DMS79 treated with DMSO at 0.1 percent for 48 hours (cell line): ENCODE measurements at places on chromosomes 5 and 9.

GRCh38 chr9:33265211-33265865 lies 489 bp downstream of the CHMP5 start:
- DNase-seq = no peak

- no peak for DNase-seq
Observed at GRCh38 chr5:15594977-15595568, 95.1 kb downstream of the FBXL7 start.

DNA sequence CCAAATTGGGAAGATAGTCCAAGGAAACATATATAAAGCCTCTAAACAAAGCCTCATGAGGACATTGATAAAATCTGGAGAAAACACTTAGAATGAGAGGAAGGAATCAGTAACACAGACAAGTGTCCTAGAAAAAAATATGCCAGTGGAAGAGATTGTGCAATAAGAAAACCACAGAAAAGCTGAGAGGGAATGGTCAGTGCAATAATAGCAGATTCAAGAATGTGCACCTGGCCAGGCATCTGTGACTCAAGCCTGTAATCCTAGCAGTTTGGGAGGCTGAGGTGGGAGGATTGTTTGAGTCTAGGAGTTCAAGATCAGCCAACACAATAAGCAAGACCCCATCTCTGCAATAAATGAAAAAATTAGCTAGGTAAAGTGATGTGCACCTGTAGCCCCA lies 691.2 kb upstream of the CDH6 start:
- DNase-seq = no peak

DNA sequence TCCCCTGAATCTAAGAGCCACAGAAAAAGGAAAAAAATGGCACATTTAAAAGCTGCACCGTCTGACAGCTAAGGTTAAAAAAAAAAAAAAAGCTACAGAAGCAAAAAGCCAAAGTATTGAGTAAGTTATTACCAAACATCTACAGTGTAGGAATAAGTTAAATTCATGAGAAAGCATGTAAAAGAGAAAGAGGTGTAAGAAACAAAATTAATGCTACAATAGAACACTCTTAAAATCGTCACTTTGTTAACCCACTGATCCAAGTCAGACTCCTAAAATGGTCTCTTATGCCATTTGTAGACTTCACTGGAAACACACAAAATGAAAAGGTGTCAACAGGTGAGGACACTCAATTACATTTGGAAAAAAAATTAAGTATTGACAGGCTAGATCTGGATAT lies 120.2 kb downstream of the SSBP2 start:
- DNase-seq = no peak

DNA sequence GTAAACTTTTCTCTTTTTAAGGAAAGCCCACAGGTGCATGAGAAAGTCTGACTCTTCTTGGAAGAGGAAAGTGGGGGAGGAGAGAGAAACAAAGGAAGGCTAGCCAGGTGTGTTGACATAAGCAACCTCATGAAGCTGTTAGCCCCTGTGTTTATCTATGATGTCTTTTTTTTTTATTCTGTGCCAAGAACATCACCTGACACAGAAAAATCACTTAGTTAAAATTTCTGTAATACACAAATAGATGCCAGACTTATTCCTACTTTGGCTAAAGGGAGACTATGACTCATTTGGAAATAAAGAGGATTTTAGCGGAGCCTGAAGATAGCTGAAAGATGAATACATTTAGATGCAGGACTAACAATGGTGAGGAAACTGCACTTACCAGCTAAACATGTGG lies 58.3 kb downstream of the BAAT start:
- peak; percentile 4 for DNase-seq

DNA sequence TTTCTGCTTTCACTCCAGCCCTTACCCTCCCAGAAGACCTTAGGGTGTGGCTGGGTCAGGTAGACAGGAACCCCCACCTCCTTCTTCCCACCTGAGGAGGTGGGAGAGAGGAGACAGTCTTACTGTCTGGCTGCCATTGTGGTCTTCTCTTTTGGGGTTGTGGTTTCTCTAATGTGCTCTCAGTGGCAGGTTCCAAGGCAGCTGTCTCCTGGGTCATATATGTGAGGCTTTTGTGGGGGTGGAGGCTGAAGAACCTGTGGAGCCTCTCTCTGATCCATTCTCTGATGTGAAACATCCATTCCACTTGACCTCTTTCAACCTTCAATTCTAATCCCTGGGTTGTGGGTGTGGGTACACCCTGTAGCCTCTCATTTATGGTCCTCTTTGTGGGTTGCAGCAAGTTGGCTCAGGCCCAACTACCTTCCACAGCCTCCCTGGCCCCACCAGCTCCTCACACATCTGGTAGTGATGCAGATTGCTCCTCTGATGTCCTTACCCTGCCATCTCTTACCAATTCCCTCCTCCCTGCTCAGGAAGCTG lies 118.4 kb downstream of the CEP120 start:
- no peak for DNase-seq

DNA sequence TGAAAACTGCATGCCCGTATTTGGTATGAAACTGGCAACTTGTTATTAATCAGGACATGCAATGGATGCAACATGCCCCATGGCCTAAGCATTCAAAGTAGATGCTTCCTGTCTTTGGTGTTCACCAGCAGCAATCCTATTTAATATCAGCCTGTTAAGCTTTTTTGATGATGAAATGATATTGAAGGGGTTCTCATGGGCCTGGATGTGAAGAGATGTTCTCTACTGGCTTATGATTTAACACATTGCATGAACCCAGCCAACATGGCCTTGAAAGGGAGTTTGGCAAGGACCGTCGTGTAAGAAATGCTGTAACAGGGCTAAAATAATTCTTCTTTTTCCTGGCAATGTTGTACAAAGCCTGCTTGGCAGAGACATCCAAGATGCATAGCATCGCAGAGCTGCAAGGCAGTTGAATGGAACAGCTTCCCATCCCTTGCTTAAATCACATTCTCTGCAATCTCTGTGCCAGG lies 111.2 kb downstream of the SMARCA2 start:
- no peak for DNase-seq

DNA sequence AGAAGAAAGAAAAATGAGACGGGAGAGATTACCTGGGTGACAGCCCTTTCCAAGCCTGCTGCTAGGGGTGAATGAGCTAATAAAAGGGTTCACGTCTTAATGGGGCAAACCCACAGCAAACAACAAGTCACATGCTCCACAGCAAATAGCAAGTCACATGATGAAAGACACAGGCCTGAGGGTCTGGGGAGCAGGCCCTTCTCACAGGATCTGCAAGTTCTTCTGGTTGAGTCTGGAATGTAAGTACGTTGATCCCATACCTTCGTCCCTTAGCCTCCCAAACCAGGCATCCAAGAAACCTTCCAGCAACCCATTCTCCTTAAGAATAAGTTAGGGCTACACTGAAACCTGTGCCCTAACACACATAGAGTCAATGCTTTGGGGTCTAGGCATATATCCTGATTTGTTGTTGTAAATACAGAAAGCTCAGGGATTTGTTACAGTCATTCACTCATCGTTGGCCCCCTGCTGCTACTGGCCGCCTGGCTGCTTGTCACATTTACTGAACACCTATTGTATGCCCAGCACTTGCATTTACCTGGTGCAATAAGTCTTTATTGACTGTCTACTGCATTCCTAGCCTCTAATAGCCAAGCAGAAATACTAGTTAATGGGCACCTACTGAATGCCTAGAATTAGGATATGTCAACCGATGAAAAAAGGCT lies 43.3 kb upstream of the MSX2 start:
- DNase-seq = no peak

- no peak for DNase-seq
Observed at GRCh38 chr9:5922192-5922591, 31.5 kb downstream of the MLANA start.

- DNase-seq = peak; percentile 33
Observed at GRCh38 chr9:37747271-37747753, 6.3 kb upstream of the TRMT10B start.

DNA sequence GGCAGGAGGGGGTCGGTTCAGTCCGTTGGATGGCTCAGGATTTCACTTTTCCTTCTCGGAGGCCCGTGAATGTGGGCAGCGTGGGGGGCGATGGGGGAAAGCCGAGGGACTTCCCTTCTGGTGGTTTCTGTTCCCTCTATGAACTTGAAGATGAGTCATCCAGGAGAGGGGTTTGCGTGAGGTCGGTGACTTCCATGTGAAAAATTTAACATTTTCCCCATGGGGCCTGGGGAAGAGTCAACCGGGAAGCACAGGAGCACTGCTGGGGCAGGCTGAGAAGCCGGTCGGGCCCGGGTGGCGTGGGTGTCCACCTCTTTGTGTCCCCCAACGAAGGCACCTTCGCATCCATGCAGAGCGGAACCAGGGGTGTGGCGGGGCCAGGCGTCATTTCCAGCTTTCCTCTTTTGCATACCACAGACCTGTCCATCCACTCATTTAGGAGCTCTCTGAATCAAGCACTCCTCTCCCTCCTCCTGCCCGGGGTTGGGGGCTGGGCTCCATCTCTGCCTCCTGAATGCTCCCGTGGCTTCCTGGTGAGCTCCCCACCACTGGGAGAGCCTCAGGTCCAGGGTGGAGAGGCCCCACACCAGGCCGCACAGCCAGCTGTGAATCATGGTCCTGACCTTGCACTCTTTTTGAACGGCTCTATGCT lies 68.4 kb downstream of the ANKRD33B start:
- no peak for DNase-seq

DNA sequence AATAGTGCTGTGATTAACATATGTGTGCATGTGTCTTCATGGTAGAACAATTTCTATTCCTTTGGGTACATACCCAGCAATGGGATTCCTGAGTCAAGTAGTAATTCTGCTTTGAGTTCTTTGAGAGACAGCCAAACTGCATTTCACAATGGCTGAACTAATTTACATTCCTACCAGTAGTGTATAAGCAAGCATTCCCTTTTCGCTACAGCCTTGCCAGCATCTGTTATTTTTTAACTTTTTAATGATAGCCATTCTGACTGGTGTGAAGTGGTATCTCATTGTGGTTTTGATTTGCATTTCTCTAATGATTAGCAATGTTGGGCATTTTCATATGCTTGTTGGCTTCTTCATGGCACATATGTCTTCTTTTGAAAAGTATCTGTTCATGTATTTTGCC lies 308.5 kb downstream of the ARRDC3 start:
- DNase-seq = no peak

DNA sequence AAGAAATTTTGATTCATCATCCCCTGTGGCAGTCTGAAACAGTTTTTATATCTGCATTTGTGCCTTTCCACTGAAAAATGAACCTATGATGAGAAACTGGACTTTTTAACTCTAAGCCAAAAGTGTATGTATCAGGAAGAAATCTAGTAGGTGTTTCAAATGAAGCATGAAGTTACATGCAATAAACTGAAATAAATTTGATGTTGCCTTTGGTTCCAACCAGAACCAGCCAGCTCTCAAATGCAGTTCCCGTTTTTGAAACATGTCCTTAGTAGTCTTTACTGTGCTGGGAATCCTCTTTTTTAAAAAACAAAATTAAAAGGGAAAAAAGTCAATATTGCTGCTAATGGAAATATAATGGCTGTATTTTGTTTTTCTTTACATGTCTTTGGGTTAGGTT lies 43.9 kb downstream of the HACD4 start:
- no peak for DNase-seq

DNA sequence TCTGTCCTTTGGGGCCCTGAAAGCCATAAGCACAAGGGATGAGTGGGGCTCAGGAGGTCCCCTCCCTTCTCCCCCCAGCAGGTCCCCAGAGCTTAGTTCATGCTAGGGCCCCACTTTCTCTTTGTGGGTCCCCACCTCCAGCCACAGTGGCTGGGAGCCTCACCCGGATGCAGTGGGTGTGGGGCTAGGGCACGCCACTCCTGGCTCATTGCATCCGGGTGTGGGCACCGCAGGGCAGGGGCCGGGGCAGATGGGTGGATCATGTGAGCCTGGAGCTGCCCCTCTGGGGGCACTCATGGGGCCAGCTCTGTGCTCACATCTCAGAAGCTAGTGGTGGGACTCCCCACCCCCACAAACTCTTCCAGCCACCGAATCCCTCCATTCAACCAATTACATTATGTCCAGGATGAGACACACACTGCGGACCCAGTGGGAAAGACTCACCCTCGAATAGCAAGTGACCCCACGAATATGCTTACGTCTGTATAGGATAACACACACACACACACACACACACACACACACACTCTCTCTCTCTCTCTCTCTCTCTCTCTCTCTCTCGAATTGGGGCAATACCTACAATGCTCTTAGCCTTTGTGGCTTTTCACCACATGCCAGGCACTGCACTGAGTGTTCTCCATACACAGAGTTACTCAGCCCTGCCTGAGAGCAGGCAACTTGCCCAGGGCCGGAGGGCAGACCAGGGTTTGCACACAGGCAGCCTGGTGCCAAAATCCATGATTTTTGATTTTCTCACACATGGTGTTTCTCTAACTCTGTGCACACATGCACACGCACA lies 16.8 kb upstream of the PHYKPL start:
- DNase-seq = peak; percentile 29

DNA sequence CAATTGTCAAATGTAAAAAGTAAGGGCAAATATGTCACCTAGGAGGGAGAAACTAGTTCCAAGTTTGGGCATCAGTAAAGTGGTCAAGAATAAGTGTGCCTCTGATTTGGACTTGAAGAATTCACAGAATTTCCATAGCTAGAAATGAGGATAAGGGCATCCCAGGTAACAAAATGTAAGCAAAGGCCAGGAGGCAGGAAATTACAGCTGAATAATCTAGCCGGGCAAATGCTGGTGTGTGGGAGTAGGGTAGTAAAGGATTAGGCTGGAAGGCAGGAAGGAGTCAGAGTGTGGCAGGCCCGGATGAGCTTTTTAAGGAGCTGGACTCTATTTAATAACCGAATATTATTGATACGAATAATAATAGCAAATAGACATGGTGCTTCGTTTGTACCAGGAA lies 144.9 kb upstream of the EGFLAM start:
- no peak for DNase-seq

GRCh38 chr5:38612851-38613250 lies 56.4 kb upstream of the LIFR start:
- DNase-seq = no peak

GRCh38 chr5:131364507-131365050 lies 100.7 kb downstream of the CDC42SE2 start:
- no peak for DNase-seq

DNA sequence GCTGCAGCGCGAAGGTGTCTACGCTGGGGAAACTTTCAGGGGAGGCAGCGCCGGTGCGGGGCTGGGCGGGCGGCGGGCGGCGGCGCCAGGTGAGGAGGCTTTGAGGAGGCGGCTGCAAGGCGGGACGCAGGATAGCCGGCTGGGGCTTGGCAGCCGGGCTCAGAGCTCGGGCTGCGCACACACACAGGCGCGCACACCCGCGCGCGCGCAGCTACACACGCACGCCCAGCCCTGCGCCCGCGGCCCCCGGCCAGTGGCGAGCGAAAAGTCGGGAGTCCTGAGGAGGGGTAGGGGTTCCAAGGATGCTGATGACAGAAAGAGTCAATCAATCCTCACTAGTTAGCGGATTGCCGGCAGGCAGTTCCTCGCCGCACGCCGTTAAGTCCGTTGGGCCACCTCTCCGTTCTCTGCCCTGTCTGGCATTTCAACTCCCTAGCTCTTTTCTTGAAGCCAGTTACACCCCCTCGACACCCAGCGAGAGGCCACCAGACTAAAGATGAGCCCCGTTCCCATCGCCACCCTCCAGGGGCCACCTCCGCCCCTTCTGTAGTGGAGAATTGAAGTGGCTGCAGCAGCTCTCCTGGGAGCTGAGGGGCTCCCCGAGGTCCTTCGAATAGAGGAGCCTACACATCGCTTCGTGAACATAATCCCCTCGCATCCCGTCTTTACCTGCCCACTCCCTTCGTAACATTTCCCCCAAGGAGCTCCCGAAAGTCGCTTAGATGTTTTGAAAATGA lies 1640.3 kb upstream of the C9orf72 start:
- DNase-seq = no peak
